ENCODE measurements at places on chromosomes 2 and 18. TPM values are rescaled to one million over a fixed set of nuclear protein-coding genes. Genes with fewer than 3 reads are reported as not detected.

Gene CWC22
- 5.0 TPM for polyA plus RNA-seq

Gene HRH4
- not detected for polyA plus RNA-seq

Gene INSIG2
- 4.4 TPM for polyA plus RNA-seq

Gene GPATCH11
- polyA plus RNA-seq, result 5.4 TPM

Gene SCG2
- 63.4 TPM for polyA plus RNA-seq

Gene G6PC2
- polyA plus RNA-seq, result not detected

Gene FLACC1
- not detected for polyA plus RNA-seq

Gene FRZB
- polyA plus RNA-seq, result 8.5 TPM

Gene ATOH8
- polyA plus RNA-seq, result 15.8 TPM

Gene PREB
- polyA plus RNA-seq, result 42.1 TPM

Gene NETO1
- 2.6 TPM for polyA plus RNA-seq

Gene GDF7
- polyA plus RNA-seq, result 0.10 TPM

Gene NCKAP5
- polyA plus RNA-seq, result 1.1 TPM

Gene SLC11A1
- 1.7 TPM for polyA plus RNA-seq

Gene DNER
- 392 TPM for polyA plus RNA-seq

Gene CACNB4
- polyA plus RNA-seq, result 1.1 TPM

Gene MC5R
- polyA plus RNA-seq, result not detected

Gene ALK
- polyA plus RNA-seq, result 0.41 TPM

Gene INHA
- polyA plus RNA-seq, result 0.37 TPM

Gene CD207
- polyA plus RNA-seq, result 0.39 TPM

Gene ANKRD36B
- polyA plus RNA-seq, result 0.59 TPM

Gene KCNIP3
- polyA plus RNA-seq, result 29.5 TPM

Gene HOXD10
- polyA plus RNA-seq, result 17.2 TPM

Gene CTLA4
- polyA plus RNA-seq, result not detected

Gene CEP76
- 7.2 TPM for polyA plus RNA-seq

Gene AP1S3
- polyA plus RNA-seq, result 0.88 TPM

Gene FEV
- polyA plus RNA-seq, result 5.9 TPM

Gene NBEAL1
- polyA plus RNA-seq, result 2.5 TPM

Gene MYO7B
- polyA plus RNA-seq, result 0.46 TPM

Gene PRSS56
- not detected for polyA plus RNA-seq

Gene ALLC
- not detected for polyA plus RNA-seq
